Stimulated activated CD4-positive, alpha-beta T cell treated with anti-CD3 and anti-CD28 coated beads, Interleukin-12 subunit alpha, Interleukin-12 subunit beta, amount 100 ng/mL, for 4 hours (primary cell): ENCODE measurements at places on chromosomes 16 and 17.
A peak's percentile ranks its signal among the peaks of the same experiment; 100 is the strongest.

DNA sequence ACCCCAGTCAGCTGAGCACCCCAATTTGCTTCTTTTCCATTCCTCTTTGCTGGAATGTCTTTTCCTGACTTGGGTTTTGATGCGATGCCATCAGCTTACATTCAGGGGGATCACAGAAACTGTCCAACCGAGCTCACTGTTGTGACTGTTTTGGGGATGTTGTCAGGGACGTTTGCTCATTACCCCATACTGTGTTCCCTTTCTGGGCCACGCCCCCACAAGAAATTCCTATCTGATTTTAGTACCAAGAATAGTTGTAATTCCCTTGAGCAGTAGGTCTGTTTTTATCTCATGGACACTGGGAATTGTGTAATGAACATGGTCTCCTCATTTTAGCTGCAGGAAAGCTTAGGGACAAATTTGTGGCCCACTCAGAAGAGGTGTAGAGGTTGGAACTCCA lies 2.6 kb upstream of the NTN1 start:
- no peak for DNase-seq

DNA sequence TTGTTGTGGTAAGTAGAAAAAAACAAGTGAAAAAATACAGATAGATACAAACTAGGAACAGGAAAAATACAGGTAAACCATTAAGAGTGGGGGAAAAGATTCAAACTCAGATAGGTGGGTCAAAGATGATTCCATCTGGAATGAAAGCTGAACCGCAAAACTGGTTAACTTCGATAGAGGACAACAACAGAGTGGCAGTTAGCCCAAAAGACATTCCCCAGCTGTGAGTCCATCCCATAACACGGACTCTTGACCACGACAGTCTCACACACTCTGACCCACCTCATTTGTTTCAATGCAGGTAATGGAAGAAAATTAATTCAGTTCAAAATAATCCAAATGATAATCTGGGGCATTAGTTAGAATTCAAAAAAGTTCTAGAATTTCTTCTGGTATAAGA lies 13.5 kb downstream of the ELAC2 start:
- DNase-seq: no peak

- no peak for DNase-seq
These were observed 42.7 kb downstream of the CPPED1 start for GRCh38 chr16:12760819-12761611.

GRCh38 chr16:88060524-88061219 lies 109.4 kb downstream of the BANP start:
- DNase-seq: no peak

- DNase-seq: peak; percentile 43
These were observed 489 bp downstream of the ZC3H18 start for GRCh38 chr16:88570691-88571092.

GRCh38 chr16:76955629-76956028 lies 235.4 kb upstream of the MON1B start:
- no peak for DNase-seq

DNA sequence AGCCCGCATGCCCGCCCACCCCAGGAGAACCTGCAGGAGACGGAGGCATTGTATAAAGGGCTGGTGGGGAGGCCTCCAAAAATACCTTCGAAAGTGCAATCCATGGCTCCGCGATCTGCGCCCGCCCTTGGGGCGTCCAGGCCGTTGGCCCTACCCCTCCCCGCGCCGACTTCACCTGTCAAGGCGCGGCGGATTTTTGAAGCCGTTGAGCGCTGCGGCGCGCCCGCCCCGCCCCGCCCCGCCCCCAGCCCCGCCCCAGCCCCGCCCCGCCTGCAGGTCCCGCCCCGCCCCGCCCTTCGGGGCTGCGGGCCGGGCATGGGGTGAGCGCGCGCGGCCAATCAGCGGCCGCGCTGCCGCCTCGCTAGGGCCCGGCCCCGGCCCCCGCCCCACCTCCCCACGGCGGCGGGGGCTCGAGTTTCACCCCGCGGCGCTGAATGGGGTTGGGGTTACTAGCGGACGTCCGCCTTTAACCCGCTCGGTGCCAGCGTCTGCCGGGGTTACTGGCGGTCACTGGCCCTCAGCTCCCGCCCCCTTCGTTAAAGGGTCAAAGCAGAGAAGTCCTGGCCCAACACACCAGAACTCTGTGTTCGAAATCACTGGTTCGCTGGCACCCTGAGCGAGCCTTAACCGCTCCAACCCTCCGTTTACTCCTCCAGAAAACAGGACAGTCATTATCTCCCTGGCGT lies 13.2 kb downstream of the SREBF1 start:
- DNase-seq: peak; percentile 67

GRCh38 chr17:39861235-39861634 lies 2.9 kb downstream of the IKZF3 start:
- no peak for DNase-seq

GRCh38 chr17:33109336-33110072 lies 117.9 kb downstream of the SPACA3 start:
- DNase-seq: no peak

- DNase-seq: no peak
These were observed 1.9 kb upstream of the CDH3 start for GRCh38 chr16:68643227-68643626.

GRCh38 chr17:49523706-49524472 lies 28.8 kb downstream of the NGFR start:
- no peak for DNase-seq

DNA sequence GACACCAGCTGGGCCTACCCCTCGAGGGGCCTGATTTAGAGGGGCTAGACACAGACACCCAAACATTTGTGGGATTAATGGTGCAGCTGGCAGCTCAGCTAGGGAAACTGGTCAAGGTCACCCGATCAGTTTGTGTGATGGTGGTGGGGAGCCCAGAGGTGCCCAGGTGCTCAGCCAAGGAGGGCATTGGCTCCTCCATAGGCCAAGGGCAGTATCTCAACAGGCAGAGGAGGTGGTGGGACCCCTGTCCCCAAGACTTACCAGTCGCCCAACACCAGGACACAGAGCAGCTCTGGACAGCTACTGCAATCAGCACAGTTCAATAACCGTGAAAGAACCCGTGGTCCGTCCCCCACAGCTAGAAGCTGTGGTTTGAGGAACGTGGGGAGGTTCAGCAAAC lies 120.9 kb downstream of the C16orf78 start:
- no peak for DNase-seq

DNA sequence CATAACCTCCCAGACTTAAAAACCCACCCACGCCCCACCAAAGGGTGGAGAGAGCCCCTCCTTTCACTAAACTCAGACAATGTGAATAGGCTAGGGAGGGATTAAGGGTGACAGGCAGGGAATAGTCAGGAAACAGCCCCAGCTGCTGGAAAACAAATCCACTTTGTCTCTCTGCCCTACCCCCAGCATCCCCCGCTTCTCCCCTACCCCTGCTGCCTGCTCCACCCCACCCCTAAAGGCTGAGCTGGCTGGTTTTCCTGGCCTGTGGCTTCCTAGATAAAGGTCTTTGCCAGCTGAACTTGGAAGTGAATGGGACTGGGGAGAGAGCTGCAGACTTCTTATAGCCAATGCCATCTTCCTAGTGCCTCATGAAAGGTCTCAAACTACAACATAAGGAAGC lies 15.0 kb downstream of the CAVIN1 start:
- DNase-seq: no peak

- DNase-seq: peak; percentile 32
These were observed 12.9 kb downstream of the ZNRF1 start for GRCh38 chr16:75011634-75012307.

DNA sequence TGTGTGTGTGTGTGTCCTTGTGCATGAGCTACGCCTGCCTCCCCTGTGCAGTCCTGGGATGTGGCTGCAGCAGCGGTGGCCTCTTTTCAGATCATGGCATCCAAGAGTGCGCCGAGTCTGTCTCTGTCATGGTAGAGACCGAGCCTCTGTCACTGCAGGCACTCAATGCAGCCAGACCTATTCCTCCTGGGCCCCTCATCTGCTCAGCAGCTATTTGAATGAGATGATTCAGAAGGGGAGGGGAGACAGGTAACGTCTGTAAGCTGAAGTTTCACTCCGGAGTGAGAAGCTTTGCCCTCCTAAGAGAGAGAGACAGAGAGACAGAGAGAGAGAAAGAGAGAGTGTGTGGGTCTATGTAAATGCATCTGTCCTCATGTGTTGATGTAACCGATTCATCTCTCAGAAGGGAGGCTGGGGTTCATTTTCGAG lies 22.5 kb downstream of the STAT5A start:
- DNase-seq: no peak

DNA sequence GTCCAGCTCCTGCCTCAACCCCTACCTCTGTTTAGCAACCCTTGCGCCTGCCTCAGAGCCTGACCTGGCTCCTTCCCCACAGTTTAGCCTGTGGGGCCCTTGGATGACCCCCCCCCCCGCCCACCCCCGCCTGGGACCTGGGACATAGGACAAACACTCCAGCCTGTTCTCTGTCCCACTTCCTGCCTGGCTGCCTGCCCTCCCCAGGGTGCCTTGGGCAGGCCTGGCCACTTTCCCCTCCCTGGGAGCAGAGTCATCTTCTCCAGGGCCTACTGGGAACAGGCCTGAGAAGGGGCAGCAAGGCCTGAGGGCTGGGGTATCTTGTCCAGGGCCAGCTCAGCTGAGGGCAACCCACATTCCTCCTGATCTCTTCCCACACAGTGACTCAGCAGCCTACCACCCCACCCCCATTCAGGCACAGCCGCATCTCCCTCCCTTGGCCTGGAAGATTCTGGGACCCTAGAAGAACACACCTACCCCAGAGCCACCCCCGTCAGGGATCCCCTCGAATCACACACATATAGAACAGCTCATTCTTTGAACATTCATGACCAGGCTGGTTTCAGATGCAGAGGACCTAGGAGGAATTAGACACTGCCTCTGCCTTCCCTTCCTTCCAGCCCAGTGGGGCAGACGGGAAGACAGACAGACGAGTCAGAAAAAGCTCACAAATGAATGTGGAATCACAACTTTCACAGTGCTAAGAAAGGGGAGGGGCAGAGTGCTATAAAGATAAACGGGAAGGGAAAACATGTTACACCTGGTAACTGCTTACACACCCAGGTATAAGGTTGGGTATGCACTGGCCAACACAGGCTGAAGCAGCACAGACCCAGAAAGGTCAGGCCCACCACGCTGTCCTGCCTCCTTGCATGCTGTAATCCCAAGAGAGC lies 6.0 kb downstream of the FHOD1 start:
- no peak for DNase-seq

GRCh38 chr16:72092832-72093447 lies 480 bp downstream of the TXNL4B start:
- no peak for DNase-seq
